Lower lobe of right lung (tissue), 2 donors: ENCODE measurements at places on chromosomes 5 and 9.

DNA sequence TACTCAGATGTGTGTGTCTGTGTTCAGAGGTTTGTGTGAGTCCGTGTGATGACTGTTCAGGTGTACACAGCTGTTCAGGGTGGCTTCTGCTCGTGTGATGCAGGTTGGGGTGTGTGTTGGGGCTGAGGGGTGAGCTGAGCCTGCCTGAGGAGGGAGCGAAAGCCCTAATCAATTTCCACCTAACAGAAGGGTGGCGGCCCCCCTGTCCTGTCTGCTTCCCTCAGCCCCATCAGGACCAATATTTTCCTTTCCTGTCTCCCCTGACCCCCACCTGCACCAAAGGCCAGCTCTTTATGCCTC, 30.2 kb downstream of the LHX2 start:
- H3K4me1 ChIP-seq, result peaks cover 29% of the 10 kb centered on the region
- no peak overlapping the region for H3K27ac ChIP-seq
- H3K27me3 ChIP-seq, result peaks cover 87% of the 10 kb centered on the region
- H3K4me3 ChIP-seq, result no peak overlapping the region
- DNase-seq, result no peak

DNA sequence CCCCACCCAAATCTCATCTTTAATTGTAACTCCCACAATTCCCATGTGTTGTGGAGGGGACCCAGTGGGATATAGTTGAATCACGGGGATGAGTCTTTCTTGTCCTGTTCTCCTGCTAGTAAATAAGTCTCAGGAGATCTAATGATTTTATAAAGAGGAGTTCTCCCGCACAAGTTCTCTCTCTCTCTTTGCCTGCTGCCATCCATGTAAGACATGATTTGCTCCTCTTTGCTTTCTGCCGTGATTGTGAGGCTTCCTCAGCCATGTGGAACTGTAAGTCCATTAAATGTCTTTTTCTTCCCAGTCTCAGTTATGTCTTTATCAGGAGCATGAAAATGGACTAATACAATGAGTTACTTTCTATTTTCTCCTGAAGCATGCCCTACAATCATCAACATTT, 1158.5 kb downstream of the CDH18 start:
- DNase-seq, result no peak
- H3K4me3 ChIP-seq, result no peak overlapping the region
- H3K27ac ChIP-seq, result no peak overlapping the region
- H3K27me3 ChIP-seq, result no peaks in the 10 kb centered on the region

GRCh38 chr9:88721495-88722279, 186.7 kb downstream of the NXNL2 start:
- H3K4me1 ChIP-seq, result no peaks in the 10 kb centered on the region
- DNase-seq, result no peak
- no peaks in the 10 kb centered on the region for H3K36me3 ChIP-seq
- H3K27me3 ChIP-seq, result no peaks in the 10 kb centered on the region
- no peak overlapping the region for H3K27ac ChIP-seq
- no peak overlapping the region for H3K4me3 ChIP-seq

DNA sequence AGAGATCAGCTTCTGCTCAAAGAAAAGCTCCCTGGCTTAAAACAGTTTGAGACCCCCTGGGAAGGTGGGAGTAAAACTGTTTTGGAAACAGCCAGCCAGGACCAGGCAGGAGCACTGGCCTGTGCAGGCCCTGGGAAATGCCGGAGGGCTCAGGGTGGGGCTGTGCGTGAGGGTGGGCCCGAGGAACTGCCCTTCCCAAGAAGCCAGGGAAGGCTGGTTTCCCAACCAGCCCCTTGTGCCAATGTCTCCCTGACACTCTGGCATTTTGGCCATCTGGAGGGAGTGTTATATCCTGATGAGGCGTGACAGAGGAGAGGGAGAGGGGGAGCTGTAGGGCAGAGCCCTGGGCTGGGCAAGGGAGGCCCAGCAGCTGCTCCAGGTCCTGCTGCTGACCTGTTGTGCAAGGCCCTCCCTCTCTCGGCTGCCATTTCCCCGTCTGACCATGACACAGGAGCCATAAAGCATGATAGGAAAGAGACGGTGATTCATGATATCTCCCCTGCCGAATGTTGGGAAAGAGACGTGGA, 16.1 kb downstream of the OLFML2A start:
- peaks cover 44% of the 10 kb centered on the region for H3K4me1 ChIP-seq
- H3K4me3 ChIP-seq, result no peak overlapping the region
- DNase-seq, result no peak
- peak overlapping the region; percentile 67 for H3K27ac ChIP-seq
- no peaks in the 10 kb centered on the region for H3K36me3 ChIP-seq

DNA sequence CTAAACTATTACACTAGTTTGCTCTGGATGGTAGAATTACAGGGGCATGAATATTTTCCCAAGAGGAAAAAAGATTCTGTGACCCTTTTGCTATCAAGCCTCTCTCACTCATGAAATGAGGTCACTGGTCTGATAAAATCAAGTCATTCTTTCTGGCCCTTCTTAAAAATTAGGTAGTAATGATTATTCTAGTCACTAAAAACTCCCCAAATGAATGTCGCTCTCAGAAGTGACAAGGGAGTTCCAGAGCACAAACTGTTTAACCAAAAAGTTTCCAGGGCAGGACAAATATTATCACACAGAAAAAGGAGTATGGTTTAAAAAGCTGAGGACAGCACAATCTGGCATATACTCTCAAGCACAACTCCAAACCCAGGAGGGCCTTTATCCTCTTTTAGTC, 12.5 kb downstream of the ERMP1 start:
- no peaks in the 10 kb centered on the region for H3K4me1 ChIP-seq
- H3K36me3 ChIP-seq, result peaks cover 42% of the 10 kb centered on the region
- DNase-seq, result no peak
- no peak overlapping the region for H3K27ac ChIP-seq
